ENCODE measurements at places on chromosomes 6 and 20.

- no peak for DNase-seq
Measured at GRCh38 chr6:74366634-74367033, 670.6 kb downstream of the CD109 start.

DNA sequence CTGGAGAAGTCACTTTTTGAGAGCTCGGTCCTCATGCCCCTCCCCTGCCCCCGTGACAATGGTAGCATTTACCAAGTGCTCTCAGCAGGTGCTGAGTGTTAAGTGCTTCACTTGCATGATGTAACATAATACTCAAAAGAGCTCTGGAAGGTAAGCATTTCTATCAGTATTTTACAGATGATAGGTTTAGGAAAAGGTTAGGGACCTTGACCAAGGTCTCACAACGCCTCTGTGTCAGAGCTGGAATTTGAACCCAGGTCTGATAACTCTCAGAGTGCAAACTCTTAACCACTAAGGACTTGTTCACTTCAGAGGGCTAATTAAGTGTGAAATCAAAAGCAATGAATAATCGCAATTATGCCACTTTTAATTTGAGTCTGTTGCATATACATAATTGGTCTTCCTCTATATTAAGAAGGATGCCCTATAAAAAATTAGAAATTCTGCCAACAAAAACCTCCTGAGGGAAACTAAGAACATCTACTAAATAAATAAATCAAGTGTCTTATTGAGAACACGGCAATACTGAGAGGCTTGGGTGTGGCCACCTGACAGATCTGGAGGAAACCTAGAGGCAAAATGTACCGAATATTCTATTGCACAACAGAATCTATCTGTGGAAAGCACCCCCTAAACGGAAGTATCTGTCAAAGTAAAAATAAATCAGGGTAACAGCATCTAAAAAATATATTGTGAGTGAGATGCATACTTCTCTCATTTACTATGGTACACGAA lies 109.8 kb downstream of the BACH2 start:
- peak; percentile 46 for DNase-seq

DNA sequence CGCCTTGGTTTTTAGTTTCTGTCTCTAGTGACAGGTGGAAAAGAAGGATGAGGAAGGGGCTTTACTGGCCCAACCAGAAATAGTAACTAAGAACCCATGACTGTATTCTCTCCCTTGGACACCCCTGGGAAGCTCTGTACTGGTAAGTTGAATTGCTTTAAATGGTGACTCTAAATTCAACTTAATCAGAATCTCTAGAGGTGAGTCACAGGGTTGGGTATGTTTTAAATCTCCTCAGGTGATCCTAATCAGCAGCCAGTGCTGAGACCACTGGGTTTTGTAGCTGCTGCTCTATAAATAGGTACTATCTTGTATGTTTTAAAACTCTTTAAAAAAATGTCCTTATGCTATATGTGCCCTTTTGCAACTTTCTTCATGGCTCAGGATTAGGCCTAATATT lies 314.0 kb upstream of the ECI2 start:
- no peak for DNase-seq

- DNase-seq = no peak
Measured at GRCh38 chr20:43899274-43900120, 15.2 kb upstream of the TOX2 start.

DNA sequence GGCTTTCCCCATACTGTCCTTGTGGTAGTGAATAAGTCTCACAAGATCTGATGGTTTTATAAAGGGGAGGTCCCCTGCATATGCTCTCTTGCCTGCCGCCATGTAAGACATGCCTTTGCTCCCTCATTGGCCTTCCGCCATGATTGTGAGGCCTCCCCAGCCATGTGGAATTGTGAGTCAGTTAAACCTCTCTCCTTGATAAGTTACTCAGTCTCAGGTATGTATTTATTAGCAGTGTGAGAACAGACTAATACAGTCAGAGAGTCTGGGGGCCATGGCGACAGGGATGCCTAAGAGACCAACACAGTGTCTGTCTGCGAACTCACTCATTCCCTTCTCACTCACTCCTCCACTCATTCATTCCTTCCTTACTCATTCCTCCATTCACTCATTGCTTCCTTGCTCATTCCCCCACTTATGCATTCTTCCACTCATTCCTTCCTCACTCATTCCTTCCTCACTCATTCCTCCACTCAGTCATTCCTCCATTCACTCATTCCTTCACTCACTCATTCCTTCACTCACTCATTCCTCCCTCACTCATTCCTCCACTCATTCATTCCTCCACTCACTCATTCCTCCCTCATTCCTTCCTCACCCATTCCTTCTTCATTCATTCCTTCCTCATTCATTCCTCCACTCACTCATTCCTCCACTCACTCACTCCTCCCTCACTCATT lies 137.5 kb upstream of the AGPAT4 start:
- no peak for DNase-seq

DNA sequence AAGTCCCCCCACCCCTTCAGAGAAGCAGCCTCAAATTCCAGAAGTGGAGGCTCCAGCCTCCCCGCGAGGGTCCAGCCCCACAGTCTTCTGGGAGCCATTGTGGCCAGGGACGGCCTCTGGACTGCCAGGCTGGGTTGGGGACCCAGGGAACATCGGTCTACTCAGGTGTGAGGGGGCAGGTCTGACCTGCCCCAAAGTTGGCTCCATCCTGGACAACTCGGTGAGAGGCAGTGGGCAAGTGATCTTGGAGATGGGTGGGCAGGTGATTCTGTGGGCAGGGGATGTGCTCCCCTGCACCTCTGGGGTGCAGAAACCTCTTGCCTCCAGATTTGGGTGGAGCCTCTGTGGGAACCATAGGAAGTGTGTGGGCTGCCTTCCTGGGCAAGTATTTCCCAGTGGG lies 12.2 kb upstream of the SLC22A7 start:
- DNase-seq = no peak

DNA sequence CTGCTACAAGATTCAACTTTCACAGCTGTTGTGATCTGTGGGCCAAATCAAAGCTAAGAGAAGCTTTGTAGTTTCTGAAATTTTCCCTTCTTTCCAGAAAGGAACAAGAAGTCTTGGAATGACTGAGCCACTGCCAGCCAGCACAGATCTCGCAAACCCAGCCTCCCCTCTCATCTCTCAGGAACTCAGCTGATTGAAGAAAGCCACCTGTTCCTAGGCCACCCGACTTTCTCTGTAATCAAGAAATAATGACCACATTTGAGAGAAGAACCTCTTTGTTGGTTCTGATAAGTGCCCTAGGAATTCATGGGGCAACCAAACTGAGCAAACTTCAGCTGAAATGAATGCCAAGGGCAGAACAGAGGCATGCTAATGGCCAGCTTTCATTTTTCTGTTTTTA lies 61.7 kb downstream of the HDGFL1 start:
- DNase-seq = no peak

DNA sequence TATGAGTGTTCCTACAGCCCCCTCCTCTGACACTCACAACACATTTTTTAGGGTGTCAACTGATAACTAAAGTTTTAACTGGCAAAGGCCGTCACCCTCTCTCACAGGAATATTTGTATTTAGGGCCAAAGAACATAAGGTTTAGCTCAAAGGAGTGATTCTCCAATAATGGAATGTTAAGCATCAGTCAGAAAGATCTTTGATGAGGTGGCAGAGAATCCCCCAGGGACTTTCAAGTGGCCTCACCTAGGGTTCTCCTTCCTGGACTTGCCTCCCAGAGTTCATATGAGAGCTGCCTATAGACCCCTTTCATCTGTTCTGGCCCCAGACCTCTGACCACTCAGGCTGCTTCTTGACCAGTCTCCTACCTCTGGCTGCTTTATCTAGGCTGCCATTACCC lies 7.4 kb upstream of the SCUBE3 start:
- DNase-seq = no peak

DNA sequence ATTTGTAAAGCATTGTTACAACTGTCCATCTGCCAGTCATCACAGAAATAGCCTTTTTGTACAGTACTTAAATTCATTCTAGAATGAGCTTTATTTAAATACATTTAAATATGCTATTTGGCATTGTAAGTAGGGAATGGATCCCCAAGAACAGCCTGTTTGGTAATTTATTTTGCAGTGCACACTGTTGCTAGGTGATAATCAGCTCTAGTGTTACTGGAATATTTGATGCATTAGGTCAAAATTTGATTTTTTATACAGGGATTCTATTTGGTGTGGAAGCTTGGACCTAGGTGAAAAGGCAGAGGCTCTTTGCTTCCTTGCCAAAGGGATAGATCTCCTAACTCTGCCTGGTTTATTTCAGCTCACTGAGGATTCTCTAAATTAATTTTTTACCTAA lies 593.7 kb downstream of the EPM2A start:
- no peak for DNase-seq

GRCh38 chr20:20782755-20783154 lies 70.3 kb upstream of the RALGAPA2 start:
- no peak for DNase-seq

DNA sequence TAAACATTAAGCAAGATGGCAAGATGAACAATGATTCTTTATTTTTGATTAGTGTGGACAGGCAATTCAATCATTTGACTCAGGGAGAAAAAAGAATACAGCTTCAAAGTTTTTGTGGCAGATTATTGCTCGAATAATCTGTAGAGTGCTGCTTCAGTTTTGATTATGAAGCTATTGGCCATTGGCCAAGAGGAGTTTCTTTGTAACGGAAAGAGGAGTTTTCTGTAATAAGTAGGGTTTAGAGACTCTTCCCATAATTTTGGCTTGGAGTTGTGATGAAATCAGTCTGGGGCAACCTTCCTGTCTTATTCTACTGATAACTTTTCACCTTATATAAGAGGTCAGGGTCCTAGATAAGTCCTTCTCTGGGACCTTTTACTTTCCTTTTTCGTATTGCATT lies 256.7 kb upstream of the RAB32 start:
- DNase-seq = no peak
